ENCODE measurements at places on chromosomes 1 and 21.

DNA sequence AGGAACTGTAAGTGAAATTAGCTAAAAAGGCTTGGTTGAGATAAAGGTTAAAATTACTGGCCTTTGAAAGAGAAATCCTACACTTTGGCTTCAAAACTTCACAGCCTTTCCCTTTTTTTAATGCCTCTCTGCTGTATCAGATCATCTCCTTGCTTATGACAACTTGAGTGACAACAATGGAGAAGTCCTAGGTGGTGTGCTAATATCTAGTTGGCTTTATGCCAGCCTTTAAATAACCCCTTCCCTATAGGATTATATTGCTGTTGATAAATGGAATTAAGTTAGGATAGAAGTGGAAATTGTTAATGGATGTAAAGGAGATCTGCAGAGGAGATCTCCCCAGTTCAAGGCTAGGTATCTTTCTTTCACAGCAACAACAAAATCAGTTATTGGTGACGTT is 130.2 kb upstream of the ATP1B1 start:
- no peak for DNase-seq

- DNase-seq: no peak
Observed at GRCh38 chr1:8866792-8867415, 11.6 kb downstream of the ENO1 start.

DNA sequence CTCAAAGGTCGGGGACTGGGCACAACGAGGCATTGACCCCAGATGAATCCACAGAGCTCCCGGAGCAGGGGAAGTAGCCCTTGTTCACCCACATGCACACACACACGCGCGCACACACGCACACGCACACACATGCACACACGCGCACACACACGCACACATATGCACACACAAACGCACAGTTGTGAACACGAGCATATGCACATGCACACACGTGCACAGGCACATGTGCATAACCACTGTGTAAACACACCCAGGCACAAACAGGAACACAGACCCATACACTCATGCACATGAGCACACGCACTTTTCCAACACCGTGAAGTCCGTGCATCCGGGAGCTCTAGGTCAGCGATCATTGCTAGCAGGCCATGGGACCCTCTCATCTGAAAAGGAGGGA is 176.8 kb upstream of the ARHGEF16 start:
- DNase-seq: no peak

DNA sequence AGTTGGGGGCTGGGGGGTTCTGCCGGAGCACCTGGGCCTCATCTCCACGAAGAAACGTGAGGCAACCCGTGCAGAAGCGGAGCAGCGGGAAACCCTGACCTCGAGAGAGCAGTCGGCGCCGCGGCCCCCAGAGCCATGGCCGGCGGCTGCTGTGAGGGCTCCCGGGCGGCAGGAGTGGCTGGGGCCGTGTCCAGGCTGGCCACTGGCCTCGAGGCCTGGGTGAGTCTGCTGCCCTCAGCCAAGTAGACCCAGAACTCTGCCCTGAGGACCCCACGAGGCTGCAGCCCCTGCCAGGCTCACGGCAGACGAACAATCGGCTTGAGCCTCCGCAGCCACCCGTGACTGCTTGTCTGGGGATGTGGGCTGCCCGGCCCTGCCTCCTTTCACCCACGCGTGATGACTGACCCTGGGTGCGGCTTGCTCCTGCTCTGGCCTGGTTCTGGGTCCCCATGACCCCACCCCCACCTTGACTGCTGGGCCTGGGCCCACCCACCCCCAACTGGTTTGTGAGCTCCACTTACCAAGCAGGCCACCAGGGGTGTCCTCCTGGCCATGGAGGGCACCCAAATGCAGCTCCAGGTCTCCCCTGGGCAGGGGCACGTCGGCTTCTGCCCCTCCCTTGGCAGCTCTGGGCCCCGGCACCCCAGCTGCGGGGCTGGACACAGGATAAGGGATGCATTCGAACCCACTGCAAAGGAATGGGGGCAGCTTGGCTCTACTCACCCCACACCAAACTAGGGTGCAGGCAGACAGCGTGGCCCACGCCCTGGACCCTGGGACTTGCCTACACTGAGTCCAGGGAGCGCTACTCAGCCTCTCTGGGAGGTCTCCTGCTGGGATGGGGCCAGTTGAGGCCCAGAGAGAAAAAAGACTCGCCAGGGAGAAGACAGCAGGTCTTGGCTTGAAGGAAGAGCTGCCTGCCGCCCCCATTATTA is 34.2 kb downstream of the MORN1 start:
- DNase-seq: no peak

DNA sequence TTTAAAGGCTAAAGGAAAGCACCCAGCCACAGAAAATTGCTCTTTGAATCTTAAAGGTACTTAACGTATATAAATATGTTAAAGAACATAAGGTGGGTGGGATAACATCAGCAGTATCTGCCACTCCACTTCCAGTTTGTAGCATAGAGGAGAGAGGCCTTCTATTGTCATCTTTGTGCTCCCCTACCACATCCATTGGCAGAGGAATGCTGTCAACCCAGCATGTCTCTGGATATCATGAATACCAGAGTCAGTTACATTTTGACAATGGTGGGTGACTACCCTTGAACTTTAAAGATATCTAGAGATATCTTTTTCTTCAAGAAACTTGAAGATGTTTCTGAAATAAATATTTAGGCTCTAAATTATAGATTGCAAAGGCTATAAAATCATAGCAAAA is 283.2 kb upstream of the LRRC7 start:
- DNase-seq: no peak

GRCh38 chr21:44379991-44380865 is 26.8 kb downstream of the TRPM2 start:
- DNase-seq: no peak

GRCh38 chr1:30048905-30049304 is 674.5 kb downstream of the MATN1 start:
- DNase-seq: no peak

DNA sequence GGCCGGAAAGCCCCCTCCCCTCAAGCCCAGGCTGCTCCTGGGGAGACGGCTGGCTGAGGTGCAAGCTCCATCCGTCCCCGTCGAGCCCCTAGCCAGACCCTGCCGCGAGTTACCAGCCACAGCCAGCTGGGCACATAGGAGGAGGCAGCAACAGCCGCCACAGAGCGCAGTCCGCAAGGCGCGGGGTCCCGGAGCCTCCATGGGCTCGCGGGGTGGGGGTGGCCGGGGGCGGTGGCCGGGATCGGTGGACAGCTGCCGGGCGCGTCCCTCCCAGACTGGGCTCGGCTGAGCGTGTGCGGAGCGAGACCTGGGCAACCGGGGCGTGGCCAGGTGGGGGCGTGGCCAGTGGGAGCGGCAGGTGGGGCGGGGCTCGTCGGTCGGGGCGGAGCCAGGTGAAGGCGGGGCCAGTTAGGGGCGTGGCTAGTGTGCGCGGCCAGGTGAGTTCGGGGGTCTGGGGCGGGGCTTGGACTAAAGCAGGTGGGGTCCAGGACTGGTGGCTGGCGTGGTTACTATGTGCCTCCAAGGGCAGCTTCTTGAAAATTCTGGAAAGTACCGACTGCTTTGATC is at the start of gene CD164L2:
TSS of gene CD164L2 (minus strand) at position 295 of the 567 bp plus-strand sequence. CDS start at position 201, 94 bp downstream.
- DNase-seq: peak; percentile 44

- DNase-seq: no peak
Observed at GRCh38 chr1:180881806-180882509, 30.7 kb upstream of the KIAA1614 start.

- no peak for DNase-seq
Observed at GRCh38 chr1:34736692-34737091, 18.2 kb upstream of the GJB5 start.

- DNase-seq: no peak
Observed at GRCh38 chr1:220769205-220769604, 17.5 kb upstream of the MTARC1 start.

GRCh38 chr1:38578271-38578951 is 281.2 kb downstream of the RRAGC start:
- no peak for DNase-seq

GRCh38 chr1:235595079-235595478 is 54.5 kb downstream of the GNG4 start:
- DNase-seq: no peak

DNA sequence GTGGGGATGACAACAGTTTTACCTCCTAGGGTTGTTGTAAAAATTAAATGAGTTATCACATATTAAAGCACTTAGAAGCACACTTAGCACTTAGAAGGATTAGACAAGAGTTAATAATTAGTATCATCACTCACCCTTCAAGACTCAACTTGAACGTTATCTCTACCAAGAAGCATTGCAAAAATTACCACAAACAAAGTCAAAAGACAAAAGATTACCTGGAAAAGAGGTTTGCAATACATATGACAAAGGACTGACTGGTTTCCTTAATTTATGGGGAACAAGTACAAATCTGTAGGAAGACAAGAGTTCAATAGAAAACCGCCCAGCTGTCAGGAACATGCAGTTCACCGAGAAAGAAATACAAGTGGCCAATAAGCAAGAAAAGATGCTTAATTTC is 93.3 kb upstream of the ATP1A1 start:
- DNase-seq: no peak

DNA sequence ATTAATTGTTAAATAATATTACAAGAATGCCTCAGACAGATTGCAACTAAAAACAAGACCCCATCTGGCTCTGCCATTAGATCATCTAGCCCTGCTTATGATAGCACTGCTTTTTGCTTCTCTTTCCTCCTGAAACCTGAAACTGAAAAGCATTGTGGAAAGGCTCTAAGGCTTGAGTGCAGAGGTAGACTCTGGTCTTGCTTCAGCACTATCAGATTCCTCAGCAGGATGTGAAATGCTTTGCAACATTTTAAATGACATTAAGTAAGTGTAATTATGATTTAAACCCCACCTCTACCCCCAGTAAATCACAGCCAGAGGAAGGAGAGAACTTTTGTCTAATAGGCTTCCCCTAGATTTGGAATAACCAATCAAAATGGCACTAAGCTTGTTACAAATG is 32.9 kb downstream of the PHC2 start:
- DNase-seq: no peak

DNA sequence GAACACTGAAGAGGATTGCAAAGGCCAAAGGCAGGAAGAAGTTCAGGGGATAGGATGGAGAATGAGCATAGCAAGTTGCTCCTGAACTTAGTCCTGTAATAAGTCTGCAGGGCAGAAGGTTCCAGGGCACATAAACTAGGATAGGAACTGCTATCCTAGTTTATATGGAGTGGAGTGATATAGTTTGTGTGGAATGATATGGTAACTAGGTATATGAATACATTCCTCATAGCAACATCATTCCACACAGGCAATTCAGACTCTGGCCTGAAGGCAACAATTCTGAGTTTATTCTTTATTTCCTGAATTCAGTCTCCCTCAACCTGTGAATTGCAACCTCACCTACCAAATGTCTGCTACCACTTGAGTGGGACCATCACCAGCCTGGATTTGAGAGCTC is 154.9 kb upstream of the GREM2 start:
- no peak for DNase-seq

GRCh38 chr21:44932408-44933181 is 7.2 kb upstream of the SLX9 start:
- peak; percentile 70 for DNase-seq

DNA sequence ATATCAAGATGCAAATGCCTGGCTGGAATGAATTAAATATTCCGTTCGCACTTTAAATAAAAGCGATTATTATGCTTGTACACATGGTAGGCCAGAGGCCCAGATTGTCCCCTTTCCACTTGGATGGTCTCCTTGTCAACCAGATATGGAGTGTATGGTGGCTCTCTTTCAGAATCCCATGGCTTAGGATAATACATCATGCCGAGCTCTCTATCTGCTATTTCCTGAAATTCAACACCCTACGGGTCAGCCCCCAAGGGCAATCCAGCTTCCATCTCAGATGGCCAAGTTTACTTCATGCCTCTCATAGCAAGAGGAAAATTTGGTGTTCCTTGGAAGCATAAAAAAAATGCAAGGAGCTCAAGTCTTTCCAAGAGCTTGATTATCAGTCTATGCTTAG is 25.4 kb upstream of the FMO1 start:
- no peak for DNase-seq

GRCh38 chr21:34650861-34651431 is 17.8 kb upstream of the CLIC6 start:
- no peak for DNase-seq

DNA sequence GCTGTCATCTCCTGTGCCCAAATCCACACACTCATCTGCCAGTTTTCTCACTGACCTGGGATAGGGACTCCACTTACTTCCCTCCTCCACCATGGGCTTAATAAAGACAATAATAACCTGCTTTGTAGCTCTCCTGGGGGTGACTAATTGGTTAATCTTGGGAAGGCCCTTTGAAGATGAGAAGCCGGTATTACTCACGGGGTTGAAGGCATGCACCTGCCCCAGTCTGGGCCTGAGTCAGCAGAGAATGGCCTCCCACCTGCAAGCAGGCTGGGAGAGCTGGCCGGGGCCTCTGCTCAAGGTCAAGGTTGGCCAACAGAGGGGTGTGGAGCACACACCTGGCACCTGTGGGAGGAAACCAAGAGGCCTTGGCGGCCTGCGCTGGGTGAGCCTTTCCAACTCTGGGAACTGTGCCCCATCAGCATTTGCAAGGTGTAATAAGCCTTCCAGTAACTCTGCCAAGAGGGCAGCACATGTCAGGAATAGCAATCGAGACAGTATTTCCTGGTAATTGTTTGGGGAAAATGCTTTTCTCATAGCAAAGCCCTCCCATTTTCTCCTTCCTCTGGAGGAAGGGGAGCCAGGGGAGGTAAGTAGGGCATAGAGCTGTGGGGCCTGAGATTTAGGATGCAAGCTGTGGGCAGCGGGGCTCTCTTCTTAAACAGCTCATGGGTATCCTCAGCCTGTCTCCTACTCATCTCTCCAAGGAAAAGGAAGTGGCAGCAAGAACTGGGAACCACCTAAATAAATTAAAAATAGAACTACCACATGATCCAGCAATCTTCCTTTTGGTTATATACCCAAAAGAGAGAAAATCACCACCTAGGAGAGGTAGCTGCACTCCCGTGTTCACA is 49.0 kb downstream of the TOMM20 start:
- DNase-seq: no peak

DNA sequence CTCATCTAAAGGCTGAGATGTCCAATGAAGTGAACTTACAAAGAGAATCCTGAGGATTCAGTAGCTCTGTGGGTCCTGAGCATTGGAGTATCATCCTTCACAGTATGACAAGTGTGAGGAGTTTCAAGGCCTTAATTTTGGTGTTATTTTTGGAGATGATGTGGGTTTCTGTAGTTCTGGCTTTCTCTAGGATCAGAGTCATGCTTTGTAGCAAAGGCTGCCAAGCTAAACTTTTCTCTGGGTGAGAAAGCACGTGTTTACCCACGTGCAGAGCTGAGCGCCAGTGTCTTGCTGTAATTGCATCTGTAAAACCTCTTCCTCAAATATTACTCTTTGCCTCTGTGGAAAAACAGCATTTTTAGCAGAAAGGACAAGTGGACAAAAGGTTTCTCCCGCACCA is 387.8 kb upstream of the LYPLAL1 start:
- DNase-seq: no peak

- no peak for DNase-seq
Observed at GRCh38 chr1:192696082-192696481, 60.1 kb downstream of the RGS13 start.

- DNase-seq: no peak
Observed at GRCh38 chr1:202684716-202685115, 25.5 kb downstream of the SYT2 start.

DNA sequence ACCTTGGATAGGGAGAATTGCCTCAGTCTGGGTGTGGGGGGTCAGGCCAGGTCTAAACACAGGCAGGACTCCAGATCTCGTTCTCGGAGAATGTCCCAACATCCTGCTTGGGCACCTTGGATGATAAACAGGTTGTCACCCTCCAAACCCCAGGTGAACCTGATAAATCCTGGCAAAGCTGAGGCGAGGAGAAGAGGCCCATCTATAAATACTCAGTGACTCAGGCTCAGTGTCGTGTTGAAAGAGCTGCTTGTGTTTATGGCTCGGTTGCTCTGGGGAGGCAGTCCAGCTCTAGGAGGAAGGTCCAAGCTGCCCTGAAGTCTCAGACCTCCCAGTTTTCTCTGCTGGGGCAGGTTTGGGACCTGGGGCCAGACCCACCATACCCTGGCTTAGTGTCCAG is 15.8 kb upstream of the TRIM63 start:
- no peak for DNase-seq
